Amygdala (tissue), 56 donors: ENCODE measurements at places on chromosomes 13 and 19.

- no peak for DNase-seq
Observed at GRCh38 chr19:43777163-43777695, 3.5 kb downstream of the KCNN4 start.

GRCh38 chr19:892894-893689, at the start of the genes MED16 and RNU6-9:
MED16 (minus strand) TSS chr19:893187; CDS start chr19:891131, 2,056 bp downstream.
RNU6-9 (plus strand) TSS chr19:893484.
- DNase-seq, result peak; percentile 94

DNA sequence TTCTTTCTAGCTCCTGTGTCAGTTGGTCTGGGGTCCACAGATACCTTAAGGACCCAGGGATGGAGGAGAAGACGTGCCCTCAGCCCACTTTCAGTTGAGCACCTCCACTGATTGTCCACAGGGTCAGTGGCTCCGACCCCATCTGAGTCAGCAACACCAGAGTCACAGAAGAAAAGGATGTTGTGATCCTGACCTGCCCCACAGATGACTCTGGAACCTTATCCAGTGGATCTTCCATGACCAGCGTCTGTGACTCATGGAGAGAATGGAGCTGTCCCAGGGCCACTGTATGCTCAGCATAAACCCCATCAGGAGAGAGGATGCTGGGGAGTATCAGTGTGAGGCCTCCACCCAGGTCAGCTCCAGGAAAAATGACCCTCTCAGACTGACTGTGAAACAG, 22.0 kb downstream of the CEACAM4 start:
- no peak for DNase-seq

DNA sequence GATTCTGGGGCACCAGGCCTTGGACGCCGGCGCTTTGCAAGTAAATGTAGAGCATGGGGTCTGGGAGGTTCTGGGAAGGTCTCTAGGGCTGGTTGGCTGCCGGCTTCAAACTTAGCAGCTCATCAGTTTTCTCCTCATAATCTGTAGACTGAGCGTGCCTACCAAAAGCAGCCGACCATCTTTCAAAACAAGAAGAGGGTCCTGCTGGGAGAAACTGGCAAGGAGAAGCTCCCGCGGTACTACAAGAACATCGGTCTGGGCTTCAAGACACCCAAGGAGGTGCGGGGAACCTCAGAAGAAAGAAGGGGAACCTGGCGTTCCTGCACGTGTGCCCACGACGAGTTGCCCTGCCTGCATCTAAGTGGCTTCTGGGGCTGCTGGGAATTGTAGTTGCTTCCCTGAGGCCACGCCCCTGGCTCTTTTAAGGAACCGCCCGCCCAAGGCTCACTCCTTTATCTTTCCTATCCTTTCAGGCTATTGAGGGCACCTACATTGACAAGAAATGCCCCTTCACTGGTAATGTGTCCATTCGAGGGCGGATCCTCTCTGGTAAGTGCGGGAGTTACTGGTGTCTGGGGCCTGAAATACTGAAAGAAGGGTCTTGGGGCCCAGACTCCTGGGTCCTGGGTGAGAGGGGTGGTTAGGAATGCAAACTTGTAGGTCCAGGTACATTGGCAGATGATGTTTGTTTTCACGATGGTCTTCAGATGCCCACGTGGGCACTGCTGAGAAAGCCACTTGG, 984 bp downstream of the RPS11 start:
- DNase-seq, result no peak

GRCh38 chr13:108680011-108680410, 50.6 kb downstream of the MYO16 start:
- no peak for DNase-seq

- DNase-seq, result no peak
Observed at GRCh38 chr19:51147663-51148062, 5.6 kb downstream of the SIGLEC7 start.

DNA sequence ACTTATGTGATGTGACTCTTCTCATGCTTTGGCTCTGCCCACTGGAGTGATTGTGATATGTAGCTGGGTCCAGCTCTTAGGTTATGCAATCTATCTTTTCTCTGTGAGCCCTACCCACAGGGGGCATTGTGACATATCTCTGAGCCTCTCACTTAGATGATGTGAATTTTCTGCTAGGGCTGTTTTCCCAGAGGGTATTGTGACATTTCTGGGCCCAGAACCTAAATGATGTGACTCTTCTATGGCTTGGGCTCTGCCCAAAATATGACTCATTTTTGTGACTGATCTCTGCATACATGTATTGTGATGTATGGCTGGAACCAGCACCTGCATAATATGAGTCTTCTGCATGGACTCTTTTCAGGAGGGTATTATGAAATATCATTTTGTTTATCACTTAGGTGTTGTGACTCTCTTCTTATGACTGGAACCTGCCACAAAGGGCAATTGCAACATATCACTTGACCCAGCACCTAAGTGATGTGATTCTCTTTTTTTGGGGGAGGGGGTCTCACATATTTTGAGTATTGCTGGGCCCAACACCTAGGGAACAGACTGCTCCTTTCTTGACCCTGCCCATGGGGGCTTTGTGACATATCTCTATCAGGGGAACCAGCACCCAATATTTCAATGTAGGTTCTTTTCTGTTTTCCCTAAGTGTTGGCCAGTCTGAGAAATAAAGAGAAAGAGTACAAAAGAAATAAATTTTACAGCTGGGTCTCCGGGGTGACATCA, 12.1 kb upstream of the ZNF254 start:
- no peak for DNase-seq

- no peak for DNase-seq
Observed at GRCh38 chr13:46197299-46198048, 14.3 kb upstream of the LRRC63 start.

DNA sequence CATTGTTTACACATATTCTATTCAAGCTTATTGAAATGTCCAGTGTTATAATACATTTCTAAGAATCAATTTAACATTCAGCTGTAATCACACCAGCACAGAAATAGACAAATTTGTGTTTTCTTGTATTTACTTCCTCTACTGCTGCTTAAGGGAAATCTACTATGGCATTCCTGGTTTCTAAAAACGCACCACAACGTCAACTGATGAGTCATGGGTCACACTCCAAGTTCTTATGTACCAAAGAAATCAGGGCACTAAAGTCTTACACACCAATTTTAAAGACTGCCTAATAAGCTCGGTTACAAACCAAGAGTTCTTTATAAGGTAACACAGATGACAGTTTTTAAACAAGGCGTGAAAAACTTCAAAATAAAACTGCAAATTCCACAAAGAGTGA, 13.2 kb downstream of the LNX2 start:
- no peak for DNase-seq

DNA sequence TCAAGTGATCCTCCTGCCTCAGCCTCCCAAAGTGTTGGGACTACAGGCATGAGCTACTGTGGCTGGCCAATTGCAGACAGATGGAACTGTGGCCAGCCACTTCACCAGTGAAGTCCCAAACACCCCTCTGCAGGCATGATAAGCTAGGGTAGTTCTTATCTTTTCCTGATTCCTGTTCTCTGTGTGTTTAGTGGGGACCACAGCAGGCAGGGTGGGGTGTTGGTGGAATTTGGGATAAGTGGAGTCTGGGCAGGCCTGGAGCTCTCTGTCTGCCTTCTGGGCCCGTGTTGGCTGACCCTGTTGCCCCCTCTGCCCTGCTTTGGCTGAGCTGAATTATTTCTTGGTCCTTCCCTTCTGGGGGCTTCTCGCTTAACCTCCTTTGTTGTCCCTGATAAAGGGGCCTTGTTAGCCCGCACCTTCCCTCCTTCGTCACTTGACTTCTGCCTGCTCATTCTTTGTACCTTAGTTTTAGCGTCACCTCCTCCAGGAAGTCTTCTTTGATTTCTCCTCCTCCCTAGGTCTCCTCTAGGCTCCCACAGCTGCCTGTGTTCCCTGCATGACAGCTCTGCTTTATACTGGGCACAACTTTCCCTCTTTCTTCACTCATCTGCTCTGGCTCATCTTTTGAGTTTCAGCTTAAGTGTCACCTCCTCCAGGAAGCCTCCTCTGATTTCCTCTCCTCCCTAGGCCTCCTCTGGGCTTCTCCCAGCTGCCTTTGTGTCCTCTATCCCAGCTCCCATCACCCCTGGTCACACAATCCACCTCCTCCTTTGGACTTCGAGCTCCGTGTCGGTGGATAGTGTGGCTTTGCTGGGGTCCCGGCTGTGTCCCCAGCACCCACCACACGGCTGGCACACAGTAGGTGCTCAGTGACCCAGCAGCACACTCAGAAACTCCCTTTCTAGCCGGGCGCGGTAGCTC, 1.7 kb upstream of the NCLN start:
- DNase-seq, result no peak
